ENCODE measurements at places on chromosomes 1 and 21.

GRCh38 chr1:26378088-26378878 is 5.7 kb upstream of the ZNF683 start:
- DNase-seq, result peak; percentile 88

DNA sequence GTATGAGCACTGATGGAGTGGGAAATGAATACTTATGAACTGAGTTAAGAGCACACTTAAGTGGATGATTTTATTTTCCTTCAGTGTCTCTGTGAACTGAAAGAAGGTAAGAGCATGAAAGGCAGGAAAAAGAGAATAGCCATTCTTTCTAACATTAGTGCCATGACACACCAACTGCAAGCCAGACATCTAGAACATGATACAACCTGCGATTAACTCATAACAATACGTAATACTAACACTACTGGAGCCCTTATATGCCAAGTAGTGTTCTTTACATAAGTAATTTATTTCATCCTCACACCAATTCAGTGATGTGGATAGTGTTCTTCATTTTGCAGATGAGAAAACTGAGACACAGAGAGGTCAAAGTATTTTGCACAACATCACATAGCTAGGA is 56.7 kb downstream of the PRRX1 start:
- DNase-seq, result no peak

- DNase-seq, result no peak
Observed at GRCh38 chr21:38787461-38788274, 18.1 kb upstream of the ETS2 start.

- no peak for DNase-seq
Observed at GRCh38 chr1:177902266-177902665, 67.6 kb downstream of the SEC16B start.

- DNase-seq, result no peak
Observed at GRCh38 chr21:25080661-25081060, 526.6 kb downstream of the MRPL39 start.

DNA sequence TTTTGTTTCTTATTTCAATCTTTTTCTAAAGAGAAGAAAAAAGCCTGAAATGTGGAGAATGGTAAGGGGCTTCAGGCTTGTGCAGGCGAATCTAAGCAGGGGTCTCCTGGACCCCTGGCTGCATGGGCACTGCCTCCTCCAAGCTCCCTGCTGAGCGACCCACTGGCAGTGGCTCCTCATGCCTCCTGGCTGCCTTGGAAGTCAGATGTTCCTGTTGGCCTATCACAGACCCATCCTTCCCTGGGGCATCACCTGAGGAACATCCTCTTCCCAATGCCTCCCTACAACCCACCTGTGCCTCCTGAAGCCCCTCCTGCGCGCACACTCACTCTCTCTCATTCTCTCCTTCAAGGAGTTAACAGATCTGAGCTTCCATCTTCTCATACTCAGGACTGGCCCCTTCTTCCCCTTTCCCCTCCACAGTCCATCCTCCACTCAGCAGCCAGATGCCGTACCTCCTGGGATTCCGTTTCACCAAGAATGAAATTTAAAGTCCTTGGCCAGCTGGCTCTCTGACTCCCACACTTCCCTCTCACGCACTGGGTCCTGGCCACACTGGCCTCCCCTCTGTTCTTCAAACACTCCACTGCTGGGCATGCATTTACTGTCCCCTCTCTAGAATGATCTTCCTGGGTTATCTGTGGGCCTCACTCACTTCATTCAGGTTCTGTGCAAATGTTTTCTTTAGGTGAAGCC is 41.7 kb downstream of the AZIN2 start:
- DNase-seq, result no peak

GRCh38 chr1:26350701-26351589 is 3.0 kb downstream of the CRYBG2 start:
- no peak for DNase-seq

- no peak for DNase-seq
Observed at GRCh38 chr1:171736196-171736595, 5.7 kb downstream of the VAMP4 start.

DNA sequence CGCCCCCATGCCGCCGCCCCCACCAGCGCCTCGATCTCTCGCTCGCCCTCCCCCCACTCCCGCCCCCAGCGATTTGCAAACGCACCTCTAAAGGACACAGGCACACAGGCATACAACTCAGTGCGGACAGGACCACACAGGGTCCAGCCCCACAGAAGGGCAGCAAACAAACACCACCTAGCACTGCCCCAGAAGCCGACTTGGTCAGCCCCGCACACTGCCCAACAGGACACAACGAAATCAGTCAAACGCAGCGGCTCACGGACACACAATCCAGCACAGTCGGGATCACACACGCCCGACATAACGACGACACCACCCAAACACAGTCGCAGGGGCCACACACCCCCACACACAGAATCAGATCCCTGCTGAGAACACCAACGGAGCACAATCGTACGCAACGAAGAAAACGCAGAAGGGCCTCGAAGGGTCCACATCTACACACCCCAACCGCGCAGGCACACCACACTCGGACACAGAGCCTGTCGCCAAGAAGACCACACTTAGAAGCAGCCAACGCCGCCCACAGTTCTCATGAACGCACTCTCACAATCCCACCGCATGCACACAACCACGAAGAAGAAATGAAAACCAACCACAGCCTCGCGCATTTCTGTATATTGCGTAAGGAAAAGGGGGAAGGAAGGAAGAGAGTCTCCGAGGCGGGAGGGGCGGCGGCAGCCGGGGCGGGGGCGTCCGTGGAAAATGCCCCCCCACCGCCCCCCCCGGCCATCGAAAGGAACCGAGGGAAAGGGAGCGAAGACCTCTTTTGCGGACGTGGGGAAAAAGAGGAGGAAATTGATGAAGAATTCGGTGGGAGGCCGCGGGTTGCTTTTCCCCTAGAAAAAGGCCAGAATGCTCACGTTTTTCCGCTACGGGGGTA is 481 bp downstream of the TAL1 start:
- DNase-seq, result peak; percentile 32

GRCh38 chr1:85579622-85580021 is 939 bp upstream of the CCN1 start:
- no peak for DNase-seq

DNA sequence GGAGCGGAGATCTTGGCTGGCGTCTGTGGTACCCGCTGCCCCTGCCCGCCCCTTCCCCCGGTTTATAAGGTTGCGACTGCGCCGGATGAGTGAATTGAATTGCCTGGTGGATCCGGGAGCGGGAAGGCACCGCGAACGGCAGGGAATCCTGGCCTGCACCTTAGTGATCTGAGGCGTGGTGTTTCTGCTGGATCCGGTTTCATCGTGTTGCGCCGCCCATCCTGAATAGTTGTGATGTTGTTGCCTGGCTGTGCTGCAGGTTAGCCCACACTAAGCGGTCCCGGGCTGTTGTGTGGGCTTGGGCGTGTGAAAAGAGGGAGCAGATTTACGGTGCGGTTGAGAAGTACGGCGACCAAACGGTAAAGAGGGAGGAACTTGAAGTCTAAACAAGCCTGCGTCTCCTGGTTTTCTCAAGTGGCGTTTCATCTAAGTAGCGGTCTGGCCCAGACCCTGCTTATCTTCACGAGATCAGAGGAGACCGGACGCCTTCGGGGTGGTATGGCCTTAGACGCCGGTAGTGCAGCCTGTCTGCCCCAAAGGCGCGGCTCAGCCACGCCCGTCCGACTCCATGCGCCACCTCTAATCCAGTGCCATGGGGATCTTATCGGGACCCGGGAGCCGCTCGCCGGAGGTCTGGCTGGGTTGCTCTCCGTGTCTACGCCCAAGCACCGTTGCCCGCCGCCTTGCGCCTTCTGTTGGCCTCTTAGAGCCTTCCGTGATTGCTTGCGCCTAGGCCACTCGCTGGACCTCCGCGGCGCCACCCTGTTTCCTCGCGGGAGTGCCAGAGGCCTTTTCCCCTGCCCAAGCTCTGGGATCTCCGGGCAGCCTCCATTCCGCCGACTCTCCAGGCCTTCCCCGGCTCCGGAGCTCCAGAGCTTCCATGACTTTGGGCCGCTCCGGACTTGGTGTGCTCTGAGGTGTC is 87.5 kb upstream of the RHOU start:
- peak; percentile 16 for DNase-seq

DNA sequence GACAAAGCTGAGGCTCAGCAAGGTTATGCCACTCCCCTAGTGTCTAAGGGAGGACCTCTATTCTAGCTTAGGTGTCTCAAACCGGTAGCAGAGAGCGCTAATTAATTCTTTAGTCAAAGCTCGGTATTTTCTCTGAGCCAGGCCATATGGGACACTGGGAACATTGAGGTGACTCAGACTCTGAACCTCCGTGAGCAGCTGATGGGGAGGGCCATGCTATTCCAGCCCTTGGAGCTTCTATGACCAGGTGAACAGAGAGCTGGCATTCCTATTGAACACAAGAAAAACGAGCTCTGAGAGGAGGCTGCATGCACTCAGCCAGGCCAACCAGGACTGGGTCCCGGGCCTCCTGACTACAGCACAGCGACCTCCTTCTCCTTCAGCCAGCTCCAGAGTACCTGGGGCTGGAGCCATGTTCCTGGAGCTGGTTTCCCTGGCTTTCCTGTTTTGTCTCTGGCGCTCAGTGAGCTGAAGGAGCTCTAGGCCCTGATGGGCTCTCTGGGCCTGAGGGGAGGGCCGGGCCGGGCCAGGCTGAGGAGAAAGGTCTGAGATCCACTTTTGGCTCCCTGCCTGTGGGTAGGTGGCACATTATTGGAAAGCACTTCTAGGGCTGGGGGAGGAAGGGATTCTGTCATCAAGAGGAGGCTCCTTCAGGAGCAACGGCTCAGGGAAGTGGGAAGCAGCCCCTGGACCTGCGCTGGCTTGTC is 37.0 kb downstream of the SLC9A1 start:
- DNase-seq, result no peak

DNA sequence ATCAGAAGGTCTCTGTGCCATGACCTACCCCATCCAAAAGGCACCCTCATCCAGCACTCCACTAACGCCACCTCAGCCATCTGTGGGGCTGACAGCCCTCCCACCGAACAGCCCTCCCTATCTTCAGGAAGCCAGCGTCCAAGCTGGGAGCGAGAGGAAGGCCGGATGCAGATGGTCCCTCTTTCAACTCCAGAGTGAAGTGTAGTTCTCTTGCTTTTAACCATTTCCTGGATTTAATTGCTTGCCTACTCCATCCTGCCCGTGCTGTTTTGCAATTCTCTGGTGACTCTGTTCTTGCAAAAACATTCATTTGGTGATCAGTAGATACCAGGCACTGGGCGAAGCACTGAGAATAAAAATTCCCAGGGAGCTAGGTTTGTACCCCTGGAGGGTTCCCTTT is 8.2 kb upstream of the DYRK1A start:
- no peak for DNase-seq

- no peak for DNase-seq
Observed at GRCh38 chr1:4109628-4109940, 209.5 kb upstream of the C1orf174 start.

- no peak for DNase-seq
Observed at GRCh38 chr1:158169105-158169504, 11.6 kb upstream of the CD1D start.

DNA sequence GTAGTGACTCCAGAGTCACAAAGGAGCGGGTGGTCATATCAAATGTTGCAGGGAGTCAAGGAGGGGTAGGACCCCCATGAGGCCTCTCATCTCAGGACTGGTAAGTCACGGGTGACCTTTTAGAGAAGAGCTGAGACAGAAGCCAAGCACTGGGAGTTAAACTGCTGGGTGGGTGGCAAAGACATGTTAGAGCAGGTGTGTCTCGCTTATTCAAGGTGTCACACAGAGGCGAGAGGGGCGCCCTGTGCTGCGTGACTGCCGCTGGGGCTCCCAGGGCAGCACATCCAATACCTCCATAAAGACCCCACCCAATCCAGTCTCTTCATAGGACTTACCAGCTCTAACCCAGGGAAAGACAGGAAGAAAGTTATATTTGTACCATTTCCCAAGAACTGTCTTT is 15.2 kb downstream of the CASQ2 start:
- no peak for DNase-seq

DNA sequence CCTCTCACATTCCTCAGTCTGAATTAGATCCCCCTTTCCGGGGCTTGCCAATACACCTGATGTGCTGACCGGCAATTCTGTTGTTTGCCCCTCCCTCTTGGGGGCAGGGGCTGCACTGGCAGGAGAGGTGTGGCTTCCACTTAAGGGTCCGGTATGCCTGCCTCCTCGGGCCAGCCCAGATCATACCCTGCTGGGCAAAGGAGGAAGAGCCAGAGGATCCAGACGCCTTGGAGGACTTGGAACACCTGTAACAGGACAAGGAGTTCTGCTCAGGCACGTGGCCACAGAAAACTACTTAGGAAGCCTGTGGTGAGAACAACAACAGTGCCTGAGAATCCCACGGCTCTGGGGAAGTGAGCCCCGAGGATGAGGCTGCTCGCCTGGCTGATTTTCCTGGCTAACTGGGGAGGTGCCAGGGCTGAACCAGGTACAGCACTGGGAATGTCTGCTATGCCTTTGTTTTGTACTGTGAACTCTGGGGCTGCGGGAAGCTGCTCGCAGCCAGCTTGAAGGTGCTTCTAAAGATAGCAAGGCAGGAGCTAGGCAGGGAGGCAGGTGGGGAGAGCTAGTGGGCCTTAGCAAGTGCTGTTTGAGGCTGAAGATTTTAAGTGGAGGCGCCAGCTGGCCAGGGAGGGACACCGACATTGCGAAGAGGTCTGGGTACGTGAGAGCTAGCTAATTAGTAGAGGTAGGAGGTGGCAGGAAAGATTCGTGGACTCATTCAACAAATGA is at the start of gene SMPDL3B:
Gene SMPDL3B (plus strand): TSS at position 183 of the 732 bp plus-strand sequence. CDS start 184 bp downstream, at position 367.
- no peak for DNase-seq

- no peak for DNase-seq
Observed at GRCh38 chr1:186187601-186188000, 187.5 kb downstream of the TPR start.

DNA sequence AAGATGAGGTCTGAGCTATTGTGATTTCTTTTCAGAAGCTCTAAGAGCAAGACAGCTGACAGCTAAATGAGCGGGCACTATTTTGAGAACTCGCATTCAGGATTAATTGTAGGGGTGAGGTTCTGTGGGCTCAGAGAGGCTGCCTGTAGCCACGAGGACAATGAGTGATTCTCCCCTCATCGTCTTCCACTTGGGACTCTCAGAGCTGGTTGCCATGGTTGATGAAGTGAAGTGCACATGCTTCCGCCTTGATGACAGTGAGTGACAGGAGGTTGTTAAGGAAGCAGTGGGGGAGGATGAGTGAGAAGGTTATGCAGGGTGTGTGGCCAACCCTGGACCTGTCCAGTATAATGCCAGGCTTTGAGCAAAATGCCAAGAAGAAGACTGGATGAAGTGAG is 341.7 kb downstream of the PCP4 start:
- DNase-seq, result no peak

- no peak for DNase-seq
Observed at GRCh38 chr1:36212782-36213181, 11.5 kb upstream of the THRAP3 start.

- DNase-seq, result no peak
Observed at GRCh38 chr1:181133441-181133951, 45.0 kb downstream of the IER5 start.

DNA sequence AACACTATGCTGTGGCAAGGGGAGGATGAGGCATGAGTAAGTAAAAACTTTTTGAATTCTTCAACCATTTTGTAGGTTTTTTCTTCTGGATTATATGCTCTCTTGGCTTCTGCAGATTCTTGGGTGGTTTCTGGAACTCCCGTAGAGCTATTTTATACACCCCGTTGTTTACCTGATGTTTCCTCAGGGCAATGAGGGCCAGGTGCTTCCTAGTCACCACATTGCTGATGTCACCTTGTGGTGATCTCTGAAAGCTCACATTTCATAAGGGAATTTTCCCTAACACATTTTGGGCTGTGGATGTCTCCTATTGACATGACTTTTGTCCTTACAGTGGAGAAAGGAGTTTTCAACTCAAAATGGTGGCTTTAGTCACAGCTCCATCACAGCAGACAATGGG is 356.6 kb downstream of the PLA2G4A start:
- no peak for DNase-seq
